GM06990 (cell line): ENCODE measurements at places on chromosomes 13 and 19.

DNA sequence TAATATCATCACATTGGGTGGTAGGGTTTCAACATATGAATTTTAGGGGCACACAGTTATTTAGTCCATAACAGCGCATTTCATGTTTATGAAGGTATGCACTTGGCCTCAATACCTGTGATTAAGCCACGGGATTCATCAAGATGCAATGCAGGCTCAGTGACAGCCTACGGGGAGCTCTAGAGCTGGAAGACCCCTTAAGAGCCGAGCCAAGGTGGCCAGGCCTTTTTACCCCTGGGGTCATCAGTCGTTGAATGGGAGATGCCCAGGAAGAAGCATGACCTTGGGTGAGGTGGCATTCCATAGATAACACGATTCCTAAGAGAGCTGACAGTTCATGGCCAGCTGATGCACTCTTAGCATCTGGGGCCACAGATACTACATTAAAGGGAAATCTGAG is 380.0 kb downstream of the ZNF536 start:
- no peak for DNase-seq

DNA sequence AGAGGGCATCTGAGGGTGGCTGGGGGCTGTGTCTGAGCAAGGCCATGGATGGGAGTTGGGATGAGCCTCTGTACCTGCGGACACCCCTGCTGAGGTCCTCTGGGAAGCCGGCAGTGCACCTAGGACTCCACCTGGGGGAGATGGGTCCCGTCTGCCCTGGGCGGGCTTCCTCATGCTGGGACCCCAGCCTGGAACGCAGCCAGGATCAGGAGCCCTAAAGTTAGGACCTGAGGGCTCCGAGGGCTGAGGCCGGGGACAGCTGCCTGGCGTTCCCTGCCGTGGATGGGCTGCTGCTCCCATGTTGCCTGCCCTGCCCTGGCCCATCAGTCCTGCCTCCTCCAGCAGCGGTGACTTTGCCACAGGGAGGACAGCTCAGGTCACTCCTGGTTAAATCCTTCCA is 26.1 kb downstream of the CRTC1 start:
- DNase-seq = no peak

DNA sequence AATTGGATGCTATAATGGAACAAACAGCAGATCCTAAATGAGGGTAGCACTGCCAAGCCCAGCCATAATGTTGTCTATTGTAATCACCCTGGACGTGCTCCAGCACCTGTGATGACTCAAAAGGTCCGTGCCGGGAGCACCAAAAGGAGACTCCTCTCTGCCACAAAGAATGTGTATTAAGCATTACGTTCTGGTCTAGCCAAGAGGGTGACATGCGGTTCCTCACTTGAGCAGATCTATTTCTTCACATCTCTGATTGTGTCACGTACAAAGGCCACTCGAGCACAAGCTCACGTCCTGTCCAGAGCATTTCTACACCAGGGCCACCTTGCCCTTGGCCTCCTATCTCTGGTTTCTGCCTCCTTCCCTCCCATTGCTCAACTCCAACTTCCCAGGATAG is 219.9 kb upstream of the IRS2 start:
- DNase-seq = no peak

DNA sequence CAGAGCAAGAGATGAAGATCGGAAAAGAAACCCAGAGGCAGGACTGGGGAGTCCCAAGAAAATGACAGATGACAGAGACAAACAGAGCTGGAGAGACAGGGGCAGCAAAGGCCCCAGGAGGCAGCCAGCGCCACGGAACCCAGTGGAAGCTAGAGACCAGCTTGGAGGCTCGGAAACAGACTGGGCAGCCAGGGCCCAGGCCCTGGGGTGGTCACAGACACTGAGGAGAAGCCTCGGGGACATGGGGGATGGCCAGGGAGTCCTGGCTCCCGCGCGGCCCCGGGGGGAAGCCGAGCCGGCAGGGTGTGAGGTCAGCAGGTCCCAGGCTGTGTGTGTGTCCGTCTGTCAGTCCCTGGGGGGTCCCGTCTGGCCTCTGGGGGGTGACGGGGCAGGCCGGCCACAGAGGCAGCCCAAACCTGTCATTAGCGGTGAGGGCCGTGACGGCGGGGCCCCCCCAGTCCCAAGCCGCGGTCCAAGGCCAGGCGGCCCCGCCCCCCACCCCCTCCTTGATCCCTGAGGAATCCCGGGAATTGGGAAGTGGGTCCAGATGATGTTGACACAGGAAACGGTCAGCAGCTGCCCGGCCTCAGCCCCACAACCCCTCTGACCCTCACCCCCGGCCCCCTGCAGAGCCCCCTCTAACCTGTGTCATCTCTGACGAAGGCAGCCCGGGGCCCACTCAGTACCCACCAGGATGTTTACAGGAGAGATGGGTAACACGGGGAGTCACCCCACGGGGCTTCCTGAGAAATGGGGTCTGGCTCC is 2.5 kb upstream of the TMEM190 start:
- DNase-seq = no peak

GRCh38 chr19:379796-380195 is 29.2 kb downstream of the C2CD4C start:
- DNase-seq = no peak

DNA sequence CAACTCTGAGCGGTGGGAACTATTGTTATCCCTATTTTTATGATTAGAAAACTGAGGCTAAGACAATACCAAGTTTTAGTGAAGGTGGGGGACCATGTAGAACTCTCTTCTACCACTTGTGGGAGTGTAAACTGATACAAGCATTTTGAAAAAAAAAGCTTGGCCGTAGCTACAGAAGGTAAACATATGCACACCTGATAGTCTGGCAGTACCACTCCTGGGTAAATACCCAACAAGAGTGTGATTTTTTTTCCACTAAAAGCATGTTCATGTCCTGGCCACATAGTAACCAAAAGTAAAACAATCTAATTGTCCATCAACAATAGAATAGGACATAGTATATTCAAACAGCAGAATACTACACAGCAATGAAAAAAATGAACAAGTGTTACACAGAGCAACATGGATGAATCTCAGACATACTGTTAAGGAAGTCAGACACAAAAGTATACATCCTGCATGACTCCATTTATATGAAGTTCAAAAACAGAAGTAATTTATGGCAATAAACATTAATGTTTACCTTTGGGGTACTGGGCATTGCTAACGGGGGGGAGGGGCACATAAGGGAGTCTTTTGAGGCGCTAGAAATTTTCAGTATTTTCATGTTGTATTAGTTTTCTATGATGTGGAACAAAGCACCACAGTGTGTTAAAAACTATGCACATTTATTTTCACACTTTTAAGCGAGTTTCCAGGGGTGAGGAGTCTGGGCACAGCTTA is 6.4 kb upstream of the SPATA13 start:
- DNase-seq = no peak

- no peak for DNase-seq
Measured at GRCh38 chr13:62115831-62116230, 700.2 kb upstream of the PCDH20 start.

GRCh38 chr13:72121466-72121865 is 254.5 kb upstream of the DACH1 start:
- no peak for DNase-seq

DNA sequence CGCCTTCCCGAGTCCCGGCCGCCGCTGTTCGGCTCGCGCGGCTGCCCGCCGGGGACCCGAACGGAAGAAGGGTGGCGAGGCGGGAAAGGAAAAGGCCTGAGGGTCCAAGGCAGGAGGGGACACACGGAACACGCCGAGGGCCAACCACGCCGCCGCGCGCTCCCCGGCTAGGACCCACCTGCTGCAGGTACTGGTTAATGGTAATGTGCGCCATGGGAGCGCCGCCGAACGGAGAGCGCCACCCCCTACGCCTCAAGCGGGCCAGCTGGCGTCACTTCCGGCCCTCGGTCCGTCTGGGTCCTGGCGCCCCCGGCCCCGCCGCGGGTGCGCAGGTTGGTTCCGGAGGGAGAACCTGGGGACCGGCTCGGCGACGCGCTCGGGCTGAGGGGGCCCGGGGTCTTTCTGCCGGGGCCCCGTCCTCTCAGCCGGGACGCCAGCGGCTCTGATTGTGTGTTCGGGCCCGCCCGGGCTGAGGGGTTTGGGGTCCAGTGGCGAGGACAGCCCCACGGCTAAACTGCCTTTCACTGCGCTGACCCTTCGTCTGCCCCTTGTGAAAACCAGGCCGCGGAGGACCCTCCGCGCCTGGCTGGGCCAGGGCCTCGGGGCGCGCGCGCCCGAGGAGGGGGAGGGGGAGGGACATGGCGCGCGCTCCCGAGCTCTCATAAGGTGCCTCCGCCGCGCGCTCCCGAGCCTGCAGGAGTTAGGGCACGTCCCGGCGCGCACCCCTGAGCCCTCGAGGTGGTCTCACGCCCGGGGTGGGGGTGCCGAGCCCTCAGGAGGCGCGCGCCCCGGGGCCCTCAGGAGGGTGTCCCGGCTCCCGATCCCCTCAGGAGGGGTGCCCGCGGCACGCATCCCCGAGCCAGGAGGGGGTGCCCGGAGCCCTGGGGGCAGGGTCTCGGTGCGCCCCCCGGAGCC is at the start of gene PCID2:
PCID2 (minus strand) TSS at position 249 of the 915 bp plus-strand sequence; CDS start at position 214, 35 bp downstream.
- DNase-seq = peak; percentile 96

GRCh38 chr19:2488942-2489731 is 13.2 kb downstream of the GADD45B start:
- DNase-seq = no peak

DNA sequence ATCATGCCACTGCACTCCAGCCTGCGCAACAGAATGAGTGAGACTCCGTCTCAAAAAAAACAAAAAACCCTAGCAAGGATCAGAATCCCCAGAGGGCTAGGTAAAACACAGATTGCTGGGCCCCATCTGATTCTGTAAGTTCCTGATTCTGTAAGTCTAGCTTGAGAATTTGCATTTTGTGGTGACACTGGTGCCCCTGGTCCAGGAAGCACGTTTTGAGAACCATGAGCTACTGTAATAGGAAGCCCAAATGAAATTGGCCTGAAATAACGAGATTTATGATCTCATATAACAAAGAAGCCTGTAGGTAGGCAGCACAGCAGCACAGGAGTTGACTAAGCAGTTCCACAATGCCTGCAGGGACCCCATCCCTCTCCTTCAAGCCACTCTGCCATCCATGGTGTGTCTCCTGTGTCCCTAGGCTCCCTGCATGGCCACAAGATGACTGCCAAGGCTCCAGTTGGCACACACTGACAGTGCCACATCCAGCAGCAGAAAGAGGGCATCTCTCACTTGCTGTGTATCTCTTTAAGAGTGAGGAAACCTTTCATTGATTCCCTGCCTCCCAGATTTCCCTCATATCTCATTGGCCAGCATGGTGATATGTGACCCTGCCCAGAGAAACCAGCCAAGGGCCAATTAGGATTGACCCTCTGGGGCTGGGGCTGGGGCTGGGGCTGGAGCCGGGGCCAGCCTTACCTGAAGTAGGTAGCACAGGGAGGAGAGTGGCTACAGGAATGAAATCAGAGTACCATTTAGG is 21.7 kb downstream of the SIPA1L3 start:
- peak; percentile 73 for DNase-seq

DNA sequence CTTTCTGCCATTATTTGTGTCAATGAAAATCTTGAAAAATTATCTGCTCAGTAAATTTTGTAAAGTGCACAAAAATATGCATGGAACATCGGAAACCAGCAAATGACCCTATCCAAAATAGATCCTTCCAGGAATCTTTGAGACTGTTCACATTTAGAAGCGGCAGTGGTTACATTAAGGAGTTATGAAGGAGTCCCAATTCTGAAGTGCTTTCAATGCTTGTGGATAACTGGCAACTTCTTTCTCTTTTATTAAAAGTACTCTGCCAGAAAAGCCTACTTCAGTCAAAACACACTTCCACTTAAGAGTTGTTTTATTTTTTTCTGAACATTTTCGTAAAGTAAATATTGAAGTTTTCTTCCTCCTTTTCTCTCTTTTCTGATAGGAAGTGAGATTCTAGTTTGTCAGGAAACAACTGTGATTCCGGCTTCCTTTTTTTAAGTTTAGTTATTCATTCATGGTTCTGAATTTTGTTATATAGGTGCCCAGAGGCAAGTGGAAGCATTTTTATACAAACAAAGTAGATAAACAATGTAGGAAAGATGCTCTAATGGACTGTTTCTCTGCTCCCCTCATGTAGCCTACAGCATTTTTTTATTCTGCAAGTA is 83.5 kb downstream of the PCDH9 start:
- no peak for DNase-seq

DNA sequence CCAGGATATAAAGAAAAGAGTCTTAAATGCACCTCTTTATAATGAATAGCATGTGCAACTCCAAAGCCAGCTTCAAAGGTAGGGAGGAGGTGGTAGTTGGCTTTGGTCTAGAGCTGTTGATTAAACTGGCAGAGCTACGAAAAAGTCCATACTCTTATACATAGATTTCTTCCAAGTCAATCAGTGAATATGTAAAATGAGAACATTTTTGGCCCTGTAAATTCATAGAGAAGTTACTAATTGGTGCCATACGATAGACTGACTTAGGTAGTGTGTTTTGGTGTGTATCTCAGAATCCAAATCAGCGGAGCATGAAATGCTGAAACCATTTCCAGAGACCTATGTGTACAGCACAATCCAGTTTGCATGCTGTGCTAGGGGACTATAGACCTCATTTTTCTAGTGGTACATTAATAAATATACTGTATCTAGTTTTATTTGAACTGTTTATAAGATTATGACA is 17.1 kb upstream of the DPY19L3 start:
- no peak for DNase-seq

DNA sequence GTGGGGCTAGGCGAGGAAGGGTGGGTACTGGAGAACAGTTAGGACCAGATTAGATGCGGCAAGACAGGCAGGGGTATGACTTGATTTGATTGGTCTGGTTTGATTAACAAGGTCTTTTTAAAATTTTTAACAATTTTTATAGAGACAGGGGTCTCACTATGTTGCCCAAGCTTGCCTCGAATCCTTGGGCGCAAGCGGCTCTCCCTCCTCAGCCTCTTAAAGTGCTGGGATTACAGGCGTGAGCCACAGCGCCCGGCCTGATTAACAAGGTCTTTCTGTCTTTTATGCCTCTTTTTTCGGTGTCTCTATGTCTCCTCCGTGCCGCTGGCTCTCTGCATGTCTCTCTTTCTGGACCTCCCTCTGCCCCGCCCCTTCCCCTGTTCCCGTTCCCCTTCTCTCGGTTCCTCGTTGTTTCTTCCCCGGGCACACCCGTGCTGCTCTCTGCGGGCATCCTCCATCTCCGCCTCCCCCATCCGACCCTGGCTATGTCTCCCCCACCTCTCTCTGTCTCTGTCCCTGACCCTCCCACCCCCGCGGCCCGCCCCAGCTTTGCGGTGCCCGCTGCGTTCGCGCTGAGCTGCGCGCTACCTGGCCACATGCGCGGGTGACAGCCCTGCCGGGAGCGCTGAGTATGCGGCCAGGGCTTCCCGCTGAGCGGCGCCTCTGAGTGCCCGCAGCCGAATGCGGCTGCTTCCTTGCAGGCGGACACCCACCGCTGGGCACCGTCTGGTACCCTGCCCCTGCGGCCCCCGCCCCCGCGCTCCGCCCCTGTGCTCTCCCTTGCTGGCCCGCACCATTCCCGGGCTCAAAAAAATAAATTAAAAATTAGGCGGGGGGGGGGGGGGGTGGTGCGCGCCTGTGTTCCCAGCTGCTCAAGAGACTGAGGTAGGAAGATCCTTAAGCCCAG is 8.1 kb upstream of the SDHAF1 start:
- DNase-seq = peak; percentile 33
